ENCODE measurements at places on chromosomes 4 and X.

GRCh38 chr4:150176547-150176946 is 98.3 kb downstream of the DCLK2 start:
- no peak for DNase-seq

DNA sequence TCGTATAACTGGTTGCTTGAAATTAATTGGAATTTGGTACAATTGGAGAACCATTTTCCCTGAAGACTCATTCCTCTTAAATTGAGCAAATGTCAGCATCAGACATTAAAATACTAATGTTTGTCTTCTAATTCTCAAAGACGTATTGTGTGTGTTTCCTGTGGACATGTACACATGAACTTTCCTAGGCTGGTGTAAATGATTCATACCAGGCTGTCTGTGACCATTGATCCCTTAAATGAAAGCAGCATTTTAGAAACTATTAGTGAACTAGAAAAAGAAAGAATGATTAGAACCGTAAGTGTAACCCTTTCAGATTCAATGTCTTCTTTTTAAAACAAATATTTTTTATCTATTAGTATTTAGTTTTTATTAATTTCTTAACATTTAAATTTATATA is 332.9 kb downstream of the PPP3CA start:
- DNase-seq = no peak

DNA sequence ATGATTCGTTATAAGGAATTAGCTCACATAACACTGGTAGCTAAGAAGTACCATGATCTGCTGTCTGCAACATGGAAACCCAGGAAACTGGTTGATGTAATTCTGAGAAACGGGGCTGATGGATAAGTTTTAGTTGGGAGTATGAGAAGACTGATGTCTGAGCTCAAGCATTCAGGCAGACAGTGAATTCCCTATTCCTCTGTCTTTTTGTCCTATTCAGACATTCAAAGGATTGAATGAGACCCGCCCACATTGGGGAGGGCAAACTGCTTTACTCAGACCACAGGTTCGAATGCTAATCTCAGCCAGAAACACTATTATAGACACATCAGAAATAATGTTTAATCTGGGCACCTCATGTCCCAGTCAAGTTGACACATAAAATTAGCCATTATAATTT is 515.5 kb downstream of the STPG2 start:
- DNase-seq = no peak

DNA sequence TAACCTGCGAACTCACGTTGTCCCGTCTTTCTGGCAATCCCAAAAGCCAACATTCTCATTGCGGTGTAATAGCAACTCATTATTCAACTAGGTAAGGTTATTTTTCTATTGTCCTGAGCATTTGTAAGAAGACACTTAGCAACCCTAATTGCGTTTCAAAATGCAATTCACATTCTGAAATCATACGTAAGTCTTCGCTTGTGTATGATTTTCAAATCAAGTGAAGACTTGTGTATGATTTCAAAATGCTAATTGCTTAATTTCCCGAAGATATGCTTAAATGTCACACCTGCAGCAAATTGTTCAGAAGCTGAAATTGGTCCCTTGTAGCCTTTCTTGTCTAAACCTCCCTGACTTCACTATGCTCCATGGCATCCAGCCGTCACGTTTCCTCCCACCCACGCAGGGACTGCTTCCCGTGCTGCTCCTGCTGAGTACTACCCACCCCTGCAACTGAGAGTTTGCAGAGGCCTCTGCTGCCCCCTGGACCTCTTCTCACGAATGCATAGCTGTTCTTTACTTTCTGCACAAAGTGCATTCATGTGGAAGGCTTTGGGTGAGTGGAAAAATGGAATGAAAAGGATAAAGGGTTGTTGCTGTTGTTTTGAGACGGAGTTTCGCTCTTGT is 40.8 kb upstream of the CLDN24 start:
- no peak for DNase-seq

DNA sequence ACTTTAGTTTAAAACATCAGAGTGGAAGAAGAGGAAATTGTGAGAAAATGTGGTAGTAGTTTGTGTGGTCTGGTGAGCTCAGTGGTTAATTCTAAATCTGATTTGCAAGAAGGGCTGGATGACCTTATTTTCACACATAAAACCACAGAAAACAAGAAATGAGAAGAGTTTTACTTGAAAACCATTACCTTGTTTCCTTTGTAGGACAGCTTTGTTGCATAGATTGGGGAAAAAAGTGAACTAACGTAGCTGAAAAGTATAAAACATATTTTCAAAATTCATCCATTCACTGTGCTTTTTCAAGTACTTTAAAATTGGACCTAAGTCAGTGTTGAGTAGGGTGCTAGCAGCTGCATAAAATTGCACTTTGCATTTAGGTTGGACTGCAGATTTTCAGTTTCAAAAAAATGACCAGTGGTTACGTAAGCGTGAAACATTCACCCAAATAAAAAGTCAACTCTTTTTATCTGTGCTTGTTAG is 211.3 kb downstream of the ARHGAP10 start:
- DNase-seq = no peak

DNA sequence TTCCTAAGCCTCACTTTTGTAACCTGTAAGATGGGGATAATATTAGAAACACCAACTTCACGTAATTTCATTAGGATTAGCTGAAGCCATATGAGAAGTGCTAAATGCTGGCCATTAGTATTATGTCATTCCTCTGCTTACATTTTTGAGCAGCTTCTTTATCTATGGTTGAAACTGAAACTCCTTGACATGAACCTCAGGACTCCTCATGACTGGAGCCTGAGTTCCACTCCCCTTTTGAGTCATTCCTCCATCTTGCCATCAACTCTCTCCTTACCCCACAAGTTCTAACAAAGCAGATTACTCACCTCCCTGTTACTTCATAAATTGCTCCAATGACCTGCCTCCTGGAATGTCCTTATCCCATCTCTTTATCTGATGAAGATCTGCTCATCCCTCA is 123.2 kb upstream of the KCNIP4 start:
- DNase-seq = no peak

GRCh38 chr4:39614487-39615162 is 24.0 kb downstream of the SMIM14 start:
- DNase-seq = no peak

GRCh38 chr4:39970671-39971640 is 6.8 kb downstream of the PDS5A start:
- DNase-seq = no peak

Measured in activated CD4-positive, alpha-beta memory T cell treated with anti-CD3 and anti-CD28 coated beads, Interleukin-2, amount 10 ng/mL, durations not matched to agents 7 days and 5 days (primary cell).